SK-N-DZ (cell line): ENCODE measurements at places on chromosomes 4 and X.

DNA sequence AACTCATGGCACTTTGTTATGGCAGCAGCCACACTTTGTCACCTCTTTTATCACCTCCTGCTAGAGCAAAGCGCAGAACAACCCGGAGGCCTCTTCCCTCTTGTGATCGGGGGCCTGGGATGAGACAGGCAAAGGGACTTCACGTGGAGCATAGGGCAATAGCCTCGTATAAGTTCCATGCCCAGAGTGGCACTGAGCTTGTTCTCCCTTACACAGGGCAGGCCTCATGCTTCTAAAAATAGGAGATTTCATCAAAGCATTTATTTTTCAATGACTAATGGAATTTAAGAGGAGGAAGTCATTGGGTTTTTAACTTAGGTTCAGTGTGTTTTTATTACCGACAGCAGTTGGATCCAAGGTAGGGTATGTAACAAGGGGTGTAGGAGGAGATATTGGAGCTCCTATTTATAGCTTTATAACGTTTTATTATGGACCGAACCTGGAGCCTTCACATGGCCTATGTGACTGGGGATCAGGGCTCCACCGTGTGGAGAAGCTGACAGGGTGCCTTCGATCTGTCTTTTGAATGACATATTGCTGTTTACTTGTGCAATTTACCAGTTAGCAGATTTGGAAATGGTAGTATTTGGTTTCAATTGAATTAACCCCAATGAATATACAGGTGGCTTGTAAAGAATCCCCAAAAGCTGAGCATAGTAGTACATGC is 93.8 kb downstream of the SLC2A9 start:
- DNase-seq, result no peak

DNA sequence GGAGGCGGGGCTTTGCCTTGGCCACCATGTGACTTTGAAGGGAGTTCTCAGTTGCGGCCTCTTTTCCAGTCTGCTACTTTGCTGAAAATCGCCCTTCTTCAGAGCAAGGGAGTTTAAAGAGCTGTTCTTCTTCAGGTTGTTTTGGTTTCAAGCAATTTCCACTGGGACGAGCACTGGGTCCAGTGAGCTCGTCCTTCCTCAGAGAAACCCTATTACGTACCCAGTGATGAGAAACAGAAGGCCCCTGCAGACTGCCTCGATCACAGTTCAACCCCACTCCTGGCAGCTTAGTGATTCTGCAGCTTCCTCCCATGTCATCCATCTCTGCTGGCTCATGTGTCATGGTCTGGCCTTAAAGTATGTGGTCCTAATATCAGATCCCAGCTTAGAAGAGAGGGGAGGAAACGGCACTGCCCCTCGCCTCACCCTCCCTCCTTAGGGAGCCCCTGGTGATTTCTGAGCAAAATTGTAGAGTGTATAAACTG is 7.8 kb upstream of the FAM149A start:
- DNase-seq, result peak; percentile 46

DNA sequence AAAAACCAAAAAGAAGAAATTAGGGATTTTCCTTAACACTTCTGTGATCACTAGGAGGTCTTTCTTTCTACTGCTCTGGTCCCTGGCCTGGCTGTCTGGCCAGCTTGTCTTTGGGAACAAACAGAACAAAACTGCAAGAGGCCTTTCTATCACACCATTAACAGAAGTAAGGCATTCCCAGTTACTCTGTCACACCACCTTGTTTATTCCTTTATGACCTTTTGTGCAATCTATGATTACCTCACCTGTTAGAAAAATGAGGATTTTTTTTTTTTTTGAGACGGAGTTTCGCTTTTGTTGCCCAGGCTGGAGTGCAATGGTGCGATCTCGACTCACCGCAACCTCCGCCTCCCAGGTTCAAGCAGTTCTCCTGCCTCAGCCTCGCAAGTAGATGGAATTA is 3.0 kb downstream of the METAP1 start:
- no peak for DNase-seq

DNA sequence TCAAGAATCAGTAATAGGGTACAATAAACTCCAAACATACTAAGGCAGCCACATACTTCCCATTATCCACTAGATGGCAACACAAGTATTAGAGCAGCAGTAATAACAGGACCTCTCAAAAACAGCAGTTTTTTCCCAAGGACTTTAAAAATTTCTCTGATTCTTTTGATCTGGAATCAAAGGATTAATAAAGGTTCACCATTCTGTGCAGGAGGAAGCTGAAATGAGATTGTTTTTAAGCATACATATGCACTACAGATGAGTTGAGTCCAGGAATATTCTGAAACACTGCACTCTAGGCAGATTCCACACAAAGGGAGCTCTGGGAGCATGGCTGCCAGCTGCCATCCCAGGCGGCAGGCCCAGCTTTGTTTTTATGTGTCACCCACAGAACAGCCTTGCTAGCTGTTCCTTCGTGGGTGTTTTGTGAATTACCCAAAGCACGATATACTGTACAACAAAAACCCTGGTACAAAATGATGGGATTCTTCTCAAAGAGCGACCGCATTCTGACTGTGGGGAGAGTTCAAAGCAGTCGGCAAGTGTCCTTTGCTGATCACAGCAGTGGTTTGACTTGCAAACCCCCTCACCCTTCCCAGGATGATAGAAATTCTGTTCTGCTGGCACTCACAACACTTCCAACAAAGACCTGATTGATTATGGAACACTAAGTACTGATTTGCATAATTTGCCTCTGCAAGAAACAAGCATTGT is 61.0 kb downstream of the STX18 start:
- DNase-seq, result no peak

GRCh38 chrX:1903236-1903935 is 288.5 kb downstream of the ASMT start:
- DNase-seq, result no peak

- DNase-seq, result no peak
Measured at GRCh38 chr4:184641022-184641421, 8.2 kb downstream of the CASP3 start.

GRCh38 chrX:769796-770195 is 139.2 kb downstream of the SHOX start:
- DNase-seq, result no peak

DNA sequence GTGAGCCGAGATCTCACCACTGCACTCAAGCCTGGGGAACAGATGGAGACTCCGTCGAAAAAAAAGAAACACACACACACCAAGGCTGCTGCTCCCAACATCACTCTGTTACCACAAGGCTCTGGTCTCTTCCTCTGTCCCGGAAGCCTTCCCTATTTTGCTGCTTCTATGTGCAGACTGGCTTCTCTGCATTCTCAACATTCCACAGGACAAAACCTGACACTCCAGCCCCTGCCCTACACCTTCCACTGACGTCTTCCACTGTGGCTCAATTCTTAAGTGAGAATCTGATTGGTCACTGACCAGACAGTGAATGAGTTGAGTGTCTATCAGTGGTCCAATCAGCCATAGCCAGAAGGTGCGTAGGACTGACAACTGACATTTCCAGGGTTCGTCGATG is 5.9 kb downstream of the ODAPH start:
- no peak for DNase-seq

GRCh38 chr4:14800977-14801376 is 201.3 kb upstream of the CPEB2 start:
- DNase-seq, result no peak

GRCh38 chrX:65644621-65645289 is 22.7 kb upstream of the MSN start:
- DNase-seq, result no peak

GRCh38 chrX:74540635-74541249 is 73.7 kb downstream of the RLIM start:
- DNase-seq, result no peak

GRCh38 chr4:11451716-11452115 is 23.0 kb upstream of the HS3ST1 start:
- DNase-seq, result no peak

DNA sequence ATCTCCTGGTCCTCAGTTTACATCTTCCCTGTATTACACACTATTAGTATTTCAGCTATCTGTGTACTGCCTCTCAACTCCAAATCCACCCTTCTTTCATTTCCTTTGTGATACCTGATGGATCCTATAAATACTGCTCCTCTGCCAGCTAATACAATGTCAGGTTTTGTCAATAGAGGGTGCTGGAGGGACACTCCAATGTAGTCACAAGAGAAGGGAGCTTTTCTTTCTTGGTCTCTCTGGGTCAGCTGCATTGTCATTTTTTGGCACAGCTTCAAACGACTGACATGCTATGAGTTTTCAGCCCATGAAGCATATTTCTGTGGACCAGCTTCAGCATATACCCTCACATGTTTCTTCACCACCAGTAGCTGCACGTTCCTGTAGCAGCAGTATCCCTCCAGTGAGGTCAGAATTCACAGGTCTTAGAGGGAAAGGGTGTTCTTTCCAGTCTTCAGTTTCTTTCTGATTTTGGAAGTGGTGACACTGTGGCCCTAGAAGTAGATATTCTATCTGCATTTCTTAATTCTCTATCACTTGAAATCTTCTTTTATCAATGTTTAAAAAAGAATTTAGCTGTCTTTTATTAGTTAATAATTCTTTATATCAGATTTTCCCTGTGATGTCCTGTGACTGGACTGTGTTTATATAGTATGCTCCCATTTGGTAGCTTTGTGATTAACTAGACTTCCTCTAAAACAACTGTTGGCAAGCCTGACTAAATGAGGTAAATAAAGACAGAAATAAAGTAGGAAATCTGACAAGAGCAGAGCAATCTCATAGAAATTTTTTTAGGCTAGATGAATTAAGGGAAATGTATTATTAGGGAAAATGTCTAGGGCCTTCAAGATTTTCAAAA is 60.6 kb downstream of the GABRA2 start:
- DNase-seq, result peak; percentile 66

- no peak for DNase-seq
Measured at GRCh38 chr4:101835121-101835904, 44.8 kb downstream of the BANK1 start.

DNA sequence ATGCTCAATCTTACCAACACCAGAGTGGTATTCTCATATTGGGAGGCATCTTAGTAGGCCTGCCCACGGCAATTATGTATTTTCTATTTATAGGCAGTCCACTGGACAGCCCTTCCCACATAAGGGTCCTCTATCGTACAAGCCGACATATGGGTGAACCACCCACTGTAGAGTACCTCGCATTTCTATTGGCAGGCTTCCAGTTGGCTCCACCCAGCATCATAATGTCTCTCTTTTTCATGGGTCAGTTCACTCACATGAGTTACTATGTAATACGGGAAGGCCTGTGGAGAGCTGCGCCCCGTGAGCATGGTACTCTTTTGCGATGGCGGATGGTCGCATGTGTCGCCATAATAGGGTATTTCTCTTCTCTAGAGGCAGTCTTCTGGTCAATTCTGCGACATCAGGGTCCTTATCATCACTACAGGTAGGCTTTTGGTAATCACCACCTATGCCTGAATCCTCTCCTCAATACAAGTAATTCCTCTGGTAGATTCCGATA is 29.4 kb upstream of the FOXR2 start:
- DNase-seq, result peak; percentile 12

DNA sequence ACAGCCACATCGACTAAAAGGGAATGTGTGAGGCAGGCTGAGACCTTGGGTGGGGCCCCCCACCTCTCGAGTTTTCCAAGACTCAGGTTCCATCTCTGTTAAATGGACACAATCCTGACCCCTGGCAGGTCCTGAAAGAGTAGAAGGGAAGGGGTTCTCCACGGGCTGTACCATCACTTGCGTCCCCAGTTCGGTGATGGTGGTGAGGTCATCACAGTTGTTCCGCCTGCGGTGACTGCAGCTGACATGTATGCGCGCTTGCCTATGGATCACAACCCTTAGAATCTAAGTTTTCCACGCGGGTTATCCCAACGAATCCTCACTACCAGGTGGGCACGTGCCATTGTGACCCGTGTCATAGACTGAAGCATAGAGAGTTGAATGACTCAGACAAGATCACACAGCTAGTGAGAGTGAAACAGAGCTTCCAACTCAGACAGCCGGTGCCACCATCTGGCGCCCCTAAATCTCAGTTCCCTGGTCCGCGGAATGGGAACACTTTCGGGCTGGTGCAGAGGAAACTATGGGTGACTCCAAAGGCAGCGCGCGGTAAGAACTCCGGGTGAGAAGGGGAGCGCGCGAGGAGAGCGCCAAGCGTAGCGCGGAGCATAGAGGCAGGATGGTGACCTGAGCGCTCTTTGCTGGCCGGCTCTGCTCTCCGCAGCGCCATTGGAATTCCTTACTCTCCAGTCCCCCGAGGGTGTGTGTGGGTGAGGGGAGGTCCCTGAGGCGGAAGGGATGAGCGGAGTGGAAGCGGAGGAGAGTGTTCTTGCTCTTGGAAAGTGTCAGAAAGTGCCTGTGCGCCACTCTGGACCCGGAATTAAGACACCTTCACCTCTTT is 10.5 kb downstream of the MSX1 start:
- DNase-seq, result no peak

DNA sequence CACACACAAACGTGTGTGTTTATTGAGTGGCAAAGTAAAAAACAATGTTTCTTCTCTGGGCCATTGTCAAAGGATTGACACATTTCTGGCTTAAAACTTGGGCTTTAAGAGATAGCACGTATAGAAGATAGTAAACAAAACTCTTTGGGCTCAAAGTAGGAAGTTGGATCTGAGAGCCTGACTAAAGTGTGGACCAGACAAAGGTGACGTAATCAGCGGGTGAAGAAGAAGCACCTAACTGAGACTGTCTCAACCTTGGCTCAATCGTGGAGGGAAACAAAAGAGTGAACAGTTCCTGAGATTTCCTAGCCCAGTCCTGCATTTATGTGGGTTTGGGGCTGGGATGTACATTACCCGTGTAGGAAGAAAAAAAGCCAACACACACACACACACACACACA is 13.7 kb downstream of the PFKFB1 start:
- no peak for DNase-seq

- peak; percentile 45 for DNase-seq
Measured at GRCh38 chrX:119784747-119785446, 6.5 kb downstream of the RPL39 start.

DNA sequence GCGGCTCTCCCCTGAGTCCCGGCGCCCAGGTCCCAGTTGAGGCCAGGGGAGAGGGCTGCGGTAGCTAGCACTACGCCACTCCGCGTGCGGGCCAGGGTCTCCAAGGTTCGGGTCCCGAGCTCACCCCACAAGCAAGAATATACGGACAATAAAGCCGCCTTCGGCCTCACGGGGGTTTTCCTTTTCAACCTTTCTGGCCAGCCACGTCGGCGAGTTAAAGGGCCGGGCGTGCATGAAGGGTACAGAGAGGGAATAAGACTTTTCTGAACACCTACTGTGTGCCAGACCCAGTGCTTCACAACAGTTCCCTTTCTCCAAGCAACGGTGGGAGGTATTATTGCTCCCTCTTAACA is 138.5 kb upstream of the ZIC3 start:
- DNase-seq, result no peak

DNA sequence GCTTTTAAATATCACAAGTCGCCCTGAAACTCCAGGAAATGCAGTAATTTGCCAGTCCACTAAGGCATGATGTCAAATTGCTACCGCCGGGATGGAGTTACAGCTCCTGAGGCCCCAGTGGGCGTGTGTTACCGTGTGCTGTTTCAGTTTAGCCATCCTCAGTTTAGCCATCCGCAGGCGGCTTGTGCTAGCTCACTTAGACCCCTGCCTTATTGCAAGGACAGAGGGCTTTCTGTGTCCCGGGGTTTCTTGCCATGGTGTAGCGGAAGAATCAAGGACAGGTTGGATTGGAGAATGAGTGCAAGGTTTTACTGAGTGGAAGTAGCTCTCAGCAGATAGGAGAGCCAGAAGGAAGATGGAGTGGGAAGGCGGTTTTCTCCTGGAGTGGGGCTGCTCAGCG is 33.8 kb upstream of the LRBA start:
- DNase-seq, result no peak

- DNase-seq, result no peak
Measured at GRCh38 chr4:139921429-139922184, 232.4 kb downstream of the MAML3 start.
